ENCODE measurements at places on chromosomes 2 and 18. TPM values are rescaled to one million over a fixed set of nuclear protein-coding genes. Genes with fewer than 3 reads are reported as not detected.

The ZSWIM2 gene
- total RNA-seq, result not detected

The SERPINB10 gene
- 2.8 TPM for total RNA-seq

The MYO3B gene
- not detected for total RNA-seq

The PIK3C3 gene
- 53.0 TPM for total RNA-seq

The RNF149 gene
- 29.9 TPM for total RNA-seq

The EVA1A gene
- total RNA-seq, result 69.4 TPM

- H3K27me3 ChIP-seq, result no peaks in the 10 kb centered on the region
- peak; percentile 52 for DNase-seq
- peak overlapping the region; percentile 81 for H3K27ac ChIP-seq
- H3K4me1 ChIP-seq, result peaks cover 63% of the 10 kb centered on the region
- H3K36me3 ChIP-seq, result peaks cover 14% of the 10 kb centered on the region
- peak overlapping the region; percentile 61 for H3K4me3 ChIP-seq
Observed at GRCh38 chr2:196263181-196263747, 91.9 kb upstream of the STK17B start.

DNA sequence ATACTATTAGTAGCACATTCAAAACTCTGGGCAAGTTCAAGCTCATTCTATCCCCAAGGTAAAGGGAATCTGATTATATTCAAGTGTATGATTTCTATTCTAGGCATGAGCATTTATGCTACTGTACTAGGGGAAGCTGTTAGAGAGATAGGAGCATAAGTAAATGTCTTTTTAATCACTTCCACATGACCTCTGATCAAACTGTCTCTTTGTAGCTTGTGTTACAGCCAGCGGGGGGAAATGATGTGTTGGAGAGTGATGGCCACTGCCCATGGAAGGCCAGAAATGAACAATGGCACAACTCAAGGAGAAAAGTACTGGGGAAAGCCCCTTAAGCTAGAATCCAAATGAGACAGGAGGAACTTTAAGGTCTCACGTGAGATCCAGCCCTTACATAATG is 894.9 kb upstream of the CDH2 start:
- no peak for DNase-seq
- no peak overlapping the region for H3K4me3 ChIP-seq
- H3K27me3 ChIP-seq, result no peaks in the 10 kb centered on the region

DNA sequence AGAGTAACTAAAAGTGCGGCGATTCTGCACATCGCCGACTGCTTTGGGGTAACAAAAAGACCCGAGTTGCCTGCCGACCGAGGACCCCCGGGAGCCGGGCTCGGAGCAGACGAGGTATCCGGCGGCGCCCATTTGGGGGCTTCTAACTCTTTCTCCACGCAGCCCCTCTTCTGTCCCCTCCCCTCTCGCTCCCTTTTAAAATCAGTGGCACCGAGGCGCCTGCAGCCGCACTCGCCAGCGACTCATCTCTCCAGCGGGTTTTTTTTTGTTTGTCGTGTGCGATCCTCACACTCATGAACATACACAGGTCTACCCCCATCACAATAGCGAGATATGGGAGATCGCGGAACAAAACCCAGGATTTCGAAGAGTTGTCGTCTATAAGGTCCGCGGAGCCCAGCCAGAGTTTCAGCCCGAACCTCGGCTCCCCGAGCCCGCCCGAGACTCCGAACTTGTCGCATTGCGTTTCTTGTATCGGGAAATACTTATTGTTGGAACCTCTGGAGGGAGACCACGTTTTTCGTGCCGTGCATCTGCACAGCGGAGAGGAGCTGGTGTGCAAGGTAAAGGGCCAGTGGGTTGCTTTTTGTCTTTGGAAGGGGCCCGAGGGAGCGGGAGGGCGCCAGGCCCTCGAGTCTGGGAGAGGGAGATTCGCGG is 1.4 kb downstream of the TRIB2 start:
- peak overlapping the region; percentile 98 for H3K4me3 ChIP-seq
- DNase-seq, result no peak
- peaks cover 3% of the 10 kb centered on the region for H3K27me3 ChIP-seq
- peaks cover 69% of the 10 kb centered on the region for H3K4me1 ChIP-seq

DNA sequence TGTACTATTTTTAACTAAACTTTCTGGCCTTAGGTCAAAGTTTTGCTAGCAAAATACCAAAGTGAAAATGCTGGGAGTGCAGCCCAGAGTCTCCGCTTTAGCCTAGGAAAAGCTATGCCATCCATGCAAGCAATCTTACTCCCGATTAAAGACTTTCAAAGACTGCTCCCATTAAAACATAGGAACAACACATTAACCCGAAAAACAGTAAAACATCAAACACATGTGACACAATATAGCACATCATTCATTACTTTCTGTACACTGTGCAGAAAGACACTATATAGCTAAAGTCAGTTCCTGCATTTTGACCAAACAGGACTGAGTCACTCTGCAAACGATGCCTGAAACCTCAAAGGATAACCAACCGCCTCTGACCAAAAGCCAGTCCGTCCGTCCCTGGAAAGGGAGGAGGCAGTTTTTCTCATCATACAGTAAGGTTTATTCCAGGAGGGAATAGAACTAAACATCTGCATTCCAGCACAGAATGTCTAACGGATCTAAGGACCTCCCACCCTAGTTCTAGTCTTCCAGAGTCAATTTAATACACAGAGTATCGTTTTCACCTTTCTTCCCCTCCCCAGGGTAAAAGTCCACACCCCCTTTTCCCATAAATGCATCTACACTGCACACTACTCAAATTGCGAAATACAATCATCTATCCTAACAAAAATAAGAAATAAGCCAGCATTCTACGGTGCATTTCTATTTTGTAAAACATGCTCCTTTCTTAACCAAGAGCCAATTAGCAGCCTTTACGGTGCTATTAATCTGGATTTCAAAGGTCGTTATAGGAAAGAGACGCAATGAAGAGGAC is 1.7 kb downstream of the ROCK2 start:
- H3K27me3 ChIP-seq, result no peaks in the 10 kb centered on the region
- H3K36me3 ChIP-seq, result no peaks in the 10 kb centered on the region
- DNase-seq, result peak; percentile 81
- H3K4me3 ChIP-seq, result peak overlapping the region; percentile 98

- H3K4me1 ChIP-seq, result no peaks in the 10 kb centered on the region
- no peak overlapping the region for H3K4me3 ChIP-seq
- H3K36me3 ChIP-seq, result no peaks in the 10 kb centered on the region
- H3K27ac ChIP-seq, result no peak overlapping the region
- no peaks in the 10 kb centered on the region for H3K27me3 ChIP-seq
Observed at GRCh38 chr2:170586571-170587095, 128.5 kb upstream of the SP5 start.

DNA sequence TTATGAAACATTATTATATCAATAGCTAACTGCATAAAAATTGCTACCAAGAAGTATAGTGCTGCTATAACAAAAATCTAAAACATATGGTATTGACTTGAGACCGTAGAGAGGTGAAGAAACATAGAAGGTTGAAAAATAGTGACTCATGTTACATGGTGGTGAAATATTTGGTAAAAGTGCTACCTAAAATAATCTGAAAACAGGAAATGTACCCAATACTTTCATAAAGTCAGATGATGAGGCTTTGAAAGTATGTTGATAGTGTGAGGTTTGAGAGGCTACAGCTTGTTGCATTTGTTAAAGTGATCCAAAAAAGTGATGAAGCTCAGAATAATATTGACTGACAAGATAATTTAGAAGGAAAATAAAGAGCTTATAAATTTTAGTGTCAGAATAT is 718.7 kb upstream of the SLC8A1 start:
- no peaks in the 10 kb centered on the region for H3K27me3 ChIP-seq
- no peaks in the 10 kb centered on the region for H3K4me1 ChIP-seq
- H3K36me3 ChIP-seq, result no peaks in the 10 kb centered on the region
- no peak overlapping the region for H3K27ac ChIP-seq
- DNase-seq, result no peak
- H3K4me3 ChIP-seq, result no peak overlapping the region

- H3K4me1 ChIP-seq, result no peaks in the 10 kb centered on the region
- no peak overlapping the region for H3K4me3 ChIP-seq
- no peak for DNase-seq
- no peaks in the 10 kb centered on the region for H3K36me3 ChIP-seq
- H3K27me3 ChIP-seq, result no peaks in the 10 kb centered on the region
- H3K27ac ChIP-seq, result no peak overlapping the region
Observed at GRCh38 chr2:169073963-169074751, 4.8 kb downstream of the DHRS9 start.

GRCh38 chr2:135985826-135986393 is 484 bp upstream of the DARS1 start:
- peaks cover 13% of the 10 kb centered on the region for H3K4me1 ChIP-seq
- H3K27ac ChIP-seq, result peak overlapping the region; percentile 96
- peak overlapping the region; percentile 98 for H3K4me3 ChIP-seq

- H3K27ac ChIP-seq, result peak overlapping the region; percentile 72
- H3K4me1 ChIP-seq, result peaks cover 43% of the 10 kb centered on the region
- peaks cover 2% of the 10 kb centered on the region for H3K27me3 ChIP-seq
- peak; percentile 79 for DNase-seq
Observed at GRCh38 chr2:227862741-227863588, 8.5 kb upstream of the DAW1 start.

DNA sequence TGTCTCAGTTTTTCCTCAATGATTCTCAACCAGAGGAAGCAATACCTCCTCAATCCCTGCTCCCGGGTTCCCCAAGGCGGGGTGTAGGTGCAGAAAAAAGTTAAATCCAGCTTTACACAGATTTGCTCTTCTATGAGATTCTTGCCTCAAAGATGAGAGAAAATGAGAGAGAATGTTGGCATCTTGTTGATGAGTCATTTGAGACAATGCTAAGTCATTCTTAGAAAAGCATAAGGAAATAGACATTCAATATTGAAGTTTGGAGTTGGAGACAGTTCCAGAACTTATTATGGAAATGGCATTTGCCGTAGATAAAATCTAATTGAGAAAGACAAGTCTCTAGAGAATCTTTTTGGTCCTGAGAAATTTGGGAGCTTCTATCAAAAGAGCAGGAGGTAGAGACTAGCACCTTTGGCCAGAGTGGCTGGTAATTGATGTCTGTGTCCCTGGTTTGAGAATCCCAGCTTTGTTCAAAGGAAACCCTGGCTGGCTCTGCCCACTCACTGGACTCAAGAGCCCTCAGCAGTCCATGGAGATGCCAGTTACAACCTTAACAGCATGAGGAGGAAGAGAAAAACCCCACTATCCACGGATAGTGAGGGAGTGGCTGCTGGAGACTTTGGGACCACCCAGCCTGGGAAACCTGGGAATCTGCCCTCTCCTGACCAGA is 181.2 kb downstream of the FAM124B start:
- H3K27ac ChIP-seq, result peak overlapping the region; percentile 98
- peak overlapping the region; percentile 64 for H3K4me3 ChIP-seq
- peak; percentile 53 for DNase-seq
- H3K4me1 ChIP-seq, result peaks cover 63% of the 10 kb centered on the region

- peaks cover under 1% of the 10 kb centered on the region for H3K36me3 ChIP-seq
- H3K4me3 ChIP-seq, result no peak overlapping the region
- DNase-seq, result no peak
- H3K27me3 ChIP-seq, result no peaks in the 10 kb centered on the region
- H3K4me1 ChIP-seq, result peaks cover 22% of the 10 kb centered on the region
Observed at GRCh38 chr18:75071866-75072671, 136.9 kb downstream of the PTGR3 start.

DNA sequence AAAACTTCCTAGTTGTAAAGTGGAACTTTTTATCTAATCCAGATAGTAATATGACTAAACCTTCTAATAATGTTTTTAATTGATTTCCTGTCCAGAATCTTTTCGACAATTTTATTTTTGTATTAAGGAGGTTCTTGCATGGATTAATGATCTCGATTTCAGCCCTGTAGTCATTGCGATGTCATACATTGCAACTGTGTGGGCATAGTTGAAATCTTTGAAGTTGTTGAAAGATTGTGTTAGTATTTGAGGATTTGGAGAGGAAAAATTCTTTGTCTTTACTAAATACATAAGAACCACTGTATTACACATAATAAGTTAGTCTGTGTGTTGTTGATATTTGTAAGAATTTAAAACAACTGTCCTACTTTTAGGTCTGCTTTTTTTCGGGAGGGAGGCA is 31.1 kb downstream of the ACSL3 start:
- H3K4me1 ChIP-seq, result peaks cover 57% of the 10 kb centered on the region
- peaks cover 20% of the 10 kb centered on the region for H3K36me3 ChIP-seq
- H3K27ac ChIP-seq, result peak overlapping the region; percentile 65
- H3K27me3 ChIP-seq, result peaks cover 2% of the 10 kb centered on the region

DNA sequence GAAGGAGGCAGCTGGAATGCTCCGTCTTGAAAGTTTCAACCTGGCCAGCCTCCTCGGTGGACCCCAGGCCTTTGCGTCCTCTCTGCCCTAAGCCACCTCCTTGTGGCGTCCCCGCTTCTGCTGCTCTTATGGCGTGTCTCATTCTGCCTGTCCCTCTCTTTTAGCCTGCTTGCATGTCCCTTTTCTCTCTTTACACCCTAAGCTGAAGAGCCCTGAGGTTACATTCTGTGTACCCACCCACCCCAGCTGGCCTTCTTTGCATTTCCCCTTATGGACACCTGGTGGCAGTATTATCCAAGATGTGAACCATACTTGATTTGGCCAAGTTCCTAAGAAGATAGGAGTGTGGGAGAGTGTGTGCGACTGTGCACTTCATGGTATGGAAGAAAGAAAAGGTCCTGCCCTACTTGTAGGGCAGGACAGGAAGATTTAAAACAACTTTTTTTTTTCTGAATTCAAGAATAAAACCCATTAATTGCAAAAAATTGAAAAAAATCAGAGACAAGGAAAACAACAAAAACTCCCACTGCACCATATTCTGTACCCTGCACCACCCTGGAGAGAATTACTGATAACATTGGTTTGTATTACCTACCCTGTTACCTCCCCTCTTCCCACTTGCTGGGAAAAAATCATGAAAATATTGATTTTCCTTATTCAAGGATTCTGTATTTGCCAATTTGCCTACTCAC is 77.4 kb downstream of the DYSF start:
- no peak overlapping the region for H3K4me3 ChIP-seq
- peaks cover 35% of the 10 kb centered on the region for H3K27me3 ChIP-seq
- peak; percentile 28 for DNase-seq
- H3K36me3 ChIP-seq, result no peaks in the 10 kb centered on the region
- peaks cover 19% of the 10 kb centered on the region for H3K4me1 ChIP-seq

DNA sequence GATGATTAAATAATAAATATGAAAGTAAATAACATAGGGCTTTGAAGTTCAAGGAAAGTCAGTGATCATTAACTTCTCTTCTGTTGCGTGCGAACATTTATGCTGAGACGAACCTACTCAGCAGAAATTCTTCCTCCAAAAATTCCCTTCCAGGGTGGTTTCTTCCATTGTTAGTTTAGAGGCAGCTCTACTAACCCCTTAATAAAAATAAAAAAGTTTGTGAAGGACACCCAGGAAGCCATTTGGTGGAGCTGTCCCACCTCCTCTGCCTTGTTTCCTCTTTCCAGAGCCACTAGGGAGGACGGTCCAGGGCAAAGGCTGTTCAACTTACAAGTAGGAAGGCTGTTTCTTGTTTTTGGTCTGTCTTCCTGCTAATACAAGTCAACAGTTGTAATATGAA is 2.1 kb upstream of the SMAD2 start:
- H3K4me3 ChIP-seq, result no peak overlapping the region
- no peak for DNase-seq
- peaks cover 18% of the 10 kb centered on the region for H3K4me1 ChIP-seq
- H3K27ac ChIP-seq, result no peak overlapping the region
- no peaks in the 10 kb centered on the region for H3K36me3 ChIP-seq

DNA sequence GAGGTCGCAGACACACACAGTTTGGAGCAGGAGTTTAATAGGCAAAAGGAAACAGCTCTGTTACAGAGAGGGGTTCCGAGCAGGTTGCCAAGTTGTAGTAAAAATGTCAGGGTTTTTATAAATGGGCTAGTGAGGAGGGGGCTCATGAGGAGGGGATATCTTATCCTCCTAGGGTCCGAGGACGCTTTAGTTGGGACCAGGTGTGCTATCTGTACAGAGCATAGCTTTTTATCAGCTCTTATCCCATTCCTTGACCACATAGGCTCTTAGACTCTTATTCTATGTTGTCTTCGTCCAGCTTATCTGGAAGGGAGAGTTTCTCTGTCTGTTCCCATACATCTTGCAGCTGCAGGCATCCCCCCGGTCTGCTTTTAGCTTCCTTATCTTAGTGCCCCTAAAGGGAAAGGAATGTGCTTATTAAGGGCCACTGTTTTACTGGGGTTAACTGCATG is 44.7 kb downstream of the PDK1 start:
- peaks cover 49% of the 10 kb centered on the region for H3K4me1 ChIP-seq
- DNase-seq, result no peak
- no peak overlapping the region for H3K27ac ChIP-seq
- no peaks in the 10 kb centered on the region for H3K27me3 ChIP-seq
